Stimulated activated CD4-positive, alpha-beta T cell treated with anti-CD3 and anti-CD28 coated beads, Interleukin-1b, Interleukin-23, amount 100 ng/mL, for 1 hour (primary cell): ENCODE measurements at places on chromosomes 2 and 18.

GRCh38 chr2:7226501-7226900 is 309.3 kb downstream of the RNF144A start:
- DNase-seq: no peak

DNA sequence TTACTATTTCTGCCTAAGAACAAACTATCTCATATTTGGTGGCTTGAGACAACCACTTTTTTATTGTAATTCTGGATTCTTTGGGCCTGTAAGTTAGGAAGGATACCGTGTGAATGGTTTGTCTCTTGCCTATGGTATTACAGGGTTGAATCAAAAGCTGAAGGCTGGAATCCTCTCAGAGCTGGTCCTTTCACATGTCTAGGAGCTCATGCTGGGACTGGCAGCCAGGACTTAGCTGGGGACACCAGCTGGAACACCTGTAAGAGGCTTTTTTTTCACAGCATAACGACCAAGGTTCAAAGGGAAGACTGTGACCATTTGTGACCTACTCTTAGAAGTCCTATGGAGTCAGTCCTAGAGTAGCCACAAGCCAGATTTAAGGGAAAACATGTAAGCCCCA is 226.3 kb downstream of the ZNF804A start:
- no peak for DNase-seq

- no peak for DNase-seq
These were observed 654.2 kb upstream of the PKDCC start for GRCh38 chr2:41393621-41394020.

DNA sequence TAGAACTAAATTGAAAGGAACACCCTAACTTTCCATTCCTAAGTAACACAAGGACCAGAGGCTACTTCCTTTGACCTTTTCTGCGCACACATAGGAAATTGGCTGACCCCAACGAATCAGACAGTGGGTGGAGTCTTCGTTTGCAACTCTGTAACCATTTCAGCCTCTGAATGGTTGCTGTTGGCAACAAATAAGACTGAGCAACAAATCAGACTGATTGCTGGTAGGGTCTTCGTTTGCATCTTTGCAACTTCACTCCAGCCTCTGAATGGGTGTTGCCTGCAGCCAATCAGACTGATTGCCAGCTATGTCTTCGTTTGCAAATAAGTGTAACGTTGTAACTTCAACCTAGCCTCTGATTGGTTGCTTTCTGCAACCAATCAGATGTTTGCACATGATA is 34.6 kb downstream of the USP40 start:
- no peak for DNase-seq

GRCh38 chr2:217394510-217395351 is 534.9 kb upstream of the TNP1 start:
- DNase-seq: no peak

DNA sequence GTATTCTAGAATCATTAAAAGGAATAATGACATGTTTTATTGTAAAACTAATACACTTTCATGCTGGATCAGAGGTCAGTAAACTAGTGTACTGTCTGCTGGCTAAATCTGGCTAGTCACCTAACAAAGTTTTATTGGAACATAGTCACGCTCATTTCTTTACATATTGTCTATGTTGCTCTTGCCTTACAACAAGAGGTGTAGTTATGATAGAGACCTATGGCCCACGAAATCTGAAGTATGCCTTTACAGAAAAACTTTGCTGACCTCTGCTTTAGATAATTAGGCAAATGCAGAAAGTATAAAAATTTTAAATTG is 29.9 kb upstream of the SCYGR2 start:
- DNase-seq: no peak

DNA sequence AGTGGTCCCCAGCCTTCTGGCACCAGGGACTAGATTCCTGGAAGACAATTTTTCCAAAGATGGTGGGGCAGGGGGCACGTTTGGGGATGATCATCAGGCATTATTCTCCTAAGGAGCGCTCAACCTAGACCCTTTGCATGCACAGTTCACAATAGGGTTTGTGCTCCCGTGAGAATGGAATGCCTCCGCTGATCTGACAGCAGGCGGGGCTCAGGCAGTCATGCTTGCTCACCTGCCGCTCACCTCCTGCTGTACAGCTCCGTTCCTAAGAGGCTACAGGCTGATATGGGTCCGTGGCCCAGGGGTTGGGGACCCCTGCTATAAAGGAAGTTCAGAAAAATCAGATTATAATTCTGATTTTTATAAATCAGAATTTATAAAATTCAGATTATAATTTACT is 22.3 kb upstream of the TYMS start:
- DNase-seq: no peak

- DNase-seq: no peak
These were observed 303.3 kb upstream of the GULP1 start for GRCh38 chr2:187988348-187988747.

DNA sequence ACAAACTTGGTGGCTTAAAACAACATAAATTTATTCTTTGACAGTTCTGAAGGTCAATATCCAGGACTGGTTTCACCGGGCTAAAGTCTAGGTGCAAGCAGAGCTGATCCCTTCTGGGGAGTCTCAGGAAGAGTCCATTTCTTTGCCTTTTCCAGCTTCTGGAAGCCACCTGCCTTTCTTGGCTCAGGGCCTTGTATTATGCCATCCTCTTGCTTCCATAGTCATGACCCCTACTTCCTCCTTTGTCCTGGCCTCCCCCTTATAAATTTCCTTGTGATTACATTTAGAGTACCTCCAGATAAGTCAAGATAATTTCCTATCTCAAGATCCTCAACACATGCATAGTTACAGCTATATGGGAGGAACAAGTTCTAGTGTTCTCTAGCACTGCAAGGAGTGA is 1089.5 kb downstream of the LRP1B start:
- DNase-seq: no peak

- no peak for DNase-seq
These were observed 110.5 kb downstream of the TCF4 start for GRCh38 chr18:55477499-55477859.

DNA sequence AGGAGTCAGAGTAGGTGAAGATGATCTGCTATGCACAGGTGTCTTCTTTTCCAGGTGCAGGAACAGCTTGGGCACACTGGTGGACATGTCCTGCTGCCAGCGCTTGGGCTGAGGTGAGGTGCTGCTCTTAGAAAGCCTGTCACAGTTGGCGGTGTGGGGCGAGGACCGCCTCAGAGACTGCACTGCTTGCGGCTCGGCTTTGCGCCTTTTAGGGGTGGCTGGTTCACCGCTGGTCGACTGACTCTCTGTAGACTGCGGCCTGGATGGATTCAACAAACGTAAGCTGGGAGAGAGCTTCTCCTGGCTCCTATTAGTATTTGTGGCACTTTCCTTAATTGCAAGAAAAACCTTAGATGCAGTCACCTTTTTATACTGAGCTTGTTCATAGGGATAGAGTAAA is 1.7 kb downstream of the MSL3B start:
- no peak for DNase-seq

GRCh38 chr2:192007581-192008228 is 160.8 kb upstream of the CAVIN2 start:
- no peak for DNase-seq
